ENCODE measurements at places on chromosomes 7 and 10.

DNA sequence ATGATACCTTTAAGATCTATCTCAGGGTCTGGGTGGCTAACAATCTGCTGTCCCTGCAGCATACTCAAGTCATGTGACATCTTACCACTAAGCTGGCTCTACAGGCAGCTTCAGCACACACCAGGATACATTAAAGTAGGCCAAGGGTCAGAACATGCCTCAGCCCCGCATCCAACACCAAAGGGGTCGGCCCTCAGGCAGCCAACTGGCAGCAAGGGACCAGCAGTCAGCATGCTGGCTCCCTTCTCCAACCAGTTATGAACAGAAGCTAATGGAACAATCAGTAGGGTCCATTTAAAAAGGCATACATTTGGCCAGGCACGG is 37.1 kb downstream of the FAM53B start:
- DNase-seq, result no peak

- no peak for DNase-seq
Observed at GRCh38 chr7:130867039-130867438, 133.0 kb upstream of the KLF14 start.

DNA sequence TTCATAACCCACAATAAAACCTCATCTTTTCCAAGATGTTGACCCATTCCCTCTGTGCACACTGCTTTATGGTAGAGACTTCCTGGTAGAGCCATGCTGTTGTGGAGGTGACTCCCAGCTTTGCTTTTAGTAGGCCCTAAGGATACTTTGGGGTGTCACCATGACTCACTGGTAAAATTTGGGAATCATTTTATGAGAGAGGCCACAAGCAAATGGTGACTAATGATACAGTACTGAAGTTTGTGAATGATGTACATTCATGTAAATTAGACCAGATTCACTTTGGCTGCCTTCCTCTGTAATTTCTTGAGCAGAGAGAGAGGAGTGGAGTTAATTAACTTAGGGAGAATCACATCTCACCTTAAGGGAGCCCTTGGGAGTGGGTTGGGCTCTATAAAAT is 686.5 kb downstream of the LRMDA start:
- DNase-seq, result peak; percentile 48

GRCh38 chr7:123440101-123440548 is 94.3 kb downstream of the IQUB start:
- no peak for DNase-seq

DNA sequence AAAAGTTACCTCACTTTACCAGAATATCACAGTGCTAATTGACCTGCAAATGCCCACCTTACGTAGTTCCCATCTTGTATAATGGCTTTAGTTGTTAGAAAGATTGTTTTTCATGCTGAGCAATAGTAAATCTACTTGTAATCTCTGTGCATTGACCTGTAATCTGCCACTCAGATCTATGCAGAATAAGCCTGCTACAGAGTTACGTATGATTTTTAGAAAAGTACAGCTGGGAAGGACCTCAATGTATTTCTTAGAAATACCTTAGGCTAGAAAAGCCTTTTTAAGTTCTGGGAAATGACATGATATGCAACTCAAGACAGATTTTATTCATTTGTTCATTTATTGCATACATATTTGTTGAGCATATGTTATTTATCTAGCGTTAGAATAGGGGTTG is 530.9 kb downstream of the SORCS3 start:
- DNase-seq, result no peak
